Left lobe of liver (tissue), 2 donors: ENCODE measurements at places on chromosomes 3 and 15. TPM values are rescaled to one million over a fixed set of nuclear protein-coding genes. Genes with fewer than 3 reads are reported as not detected.

HESX1 gene
- total RNA-seq, result 0.75 TPM

ESYT3 gene
- total RNA-seq, result 0.20 TPM

WNT5A gene
- 4.3 TPM for total RNA-seq

IL12A gene
- total RNA-seq, result not detected
